ENCODE measurements at places on chromosomes 1 and 21.

DNA sequence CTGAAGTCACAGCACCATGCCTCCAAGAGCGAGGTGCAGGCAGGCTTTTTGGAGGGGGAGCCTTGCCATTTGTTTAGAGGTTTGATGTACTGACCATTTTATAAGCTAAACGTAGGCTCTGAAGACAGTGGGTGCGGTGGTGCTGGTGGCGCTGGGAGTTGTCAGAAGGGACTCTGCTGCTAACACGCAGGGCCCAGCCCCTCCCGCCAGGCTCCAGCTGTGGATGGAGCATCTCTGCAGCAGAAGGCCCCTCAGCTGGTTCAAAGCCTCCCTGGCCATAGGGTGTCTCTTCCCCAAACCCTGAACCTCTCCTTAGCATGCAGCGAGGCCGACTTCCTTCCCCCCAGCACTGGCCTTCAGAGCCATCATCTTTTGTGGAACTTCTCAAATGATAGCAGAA, 105.3 kb downstream of the AJAP1 start:
- DNase-seq = no peak

DNA sequence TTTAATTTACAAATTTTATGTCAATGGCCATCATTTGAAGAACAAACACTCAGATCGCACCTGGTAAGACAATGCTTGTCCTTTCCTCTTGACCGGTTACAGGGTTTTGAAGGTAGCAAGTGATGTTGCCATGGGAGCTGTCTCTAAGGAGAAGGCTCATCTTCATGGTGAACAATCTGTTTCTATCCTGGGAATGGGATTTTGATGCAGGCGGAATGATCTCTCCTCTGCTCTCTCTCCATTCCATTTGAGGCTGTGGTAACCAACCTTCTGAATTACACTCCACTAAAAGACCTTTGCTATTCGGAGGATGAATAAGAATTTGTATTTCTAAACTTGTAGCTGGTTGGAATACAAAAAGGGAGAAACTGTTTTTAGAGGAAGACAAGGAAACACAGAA, 57.9 kb upstream of the SLC5A9 start:
- no peak for DNase-seq

DNA sequence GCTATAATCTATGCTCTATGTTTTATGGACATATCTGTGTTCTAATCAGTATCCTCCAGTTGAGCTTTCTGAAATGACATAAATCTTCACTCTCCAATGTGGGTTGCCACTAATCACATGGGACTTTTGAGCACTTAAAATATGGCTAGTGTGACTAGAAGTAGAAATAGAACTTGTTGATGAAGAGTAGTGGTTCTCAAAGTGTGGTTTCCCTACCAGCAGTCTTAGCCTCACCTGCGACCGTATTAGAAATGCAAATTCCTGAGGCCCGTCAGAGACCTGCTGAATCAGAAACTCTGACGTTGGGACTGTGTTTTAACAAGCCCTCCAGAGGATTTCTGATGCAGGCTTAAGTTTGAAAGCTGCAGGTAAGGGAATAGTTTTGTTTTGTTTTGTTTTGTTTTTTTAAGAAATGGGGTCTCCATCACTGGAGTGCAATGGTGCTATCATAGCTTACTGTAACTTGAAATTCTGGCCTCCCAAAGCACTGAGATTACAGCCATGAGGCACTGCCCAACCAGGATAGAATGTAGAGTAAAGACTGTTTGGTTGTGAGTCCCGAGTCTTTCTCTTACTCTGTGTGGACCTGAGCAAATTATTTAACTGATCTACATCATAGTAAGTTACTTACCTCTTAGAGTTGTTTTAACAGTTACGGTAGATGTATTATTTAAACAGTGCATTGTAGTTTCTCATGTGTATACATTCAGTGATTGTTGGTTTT, 21.7 kb downstream of the GLRX2 start:
- DNase-seq = no peak

DNA sequence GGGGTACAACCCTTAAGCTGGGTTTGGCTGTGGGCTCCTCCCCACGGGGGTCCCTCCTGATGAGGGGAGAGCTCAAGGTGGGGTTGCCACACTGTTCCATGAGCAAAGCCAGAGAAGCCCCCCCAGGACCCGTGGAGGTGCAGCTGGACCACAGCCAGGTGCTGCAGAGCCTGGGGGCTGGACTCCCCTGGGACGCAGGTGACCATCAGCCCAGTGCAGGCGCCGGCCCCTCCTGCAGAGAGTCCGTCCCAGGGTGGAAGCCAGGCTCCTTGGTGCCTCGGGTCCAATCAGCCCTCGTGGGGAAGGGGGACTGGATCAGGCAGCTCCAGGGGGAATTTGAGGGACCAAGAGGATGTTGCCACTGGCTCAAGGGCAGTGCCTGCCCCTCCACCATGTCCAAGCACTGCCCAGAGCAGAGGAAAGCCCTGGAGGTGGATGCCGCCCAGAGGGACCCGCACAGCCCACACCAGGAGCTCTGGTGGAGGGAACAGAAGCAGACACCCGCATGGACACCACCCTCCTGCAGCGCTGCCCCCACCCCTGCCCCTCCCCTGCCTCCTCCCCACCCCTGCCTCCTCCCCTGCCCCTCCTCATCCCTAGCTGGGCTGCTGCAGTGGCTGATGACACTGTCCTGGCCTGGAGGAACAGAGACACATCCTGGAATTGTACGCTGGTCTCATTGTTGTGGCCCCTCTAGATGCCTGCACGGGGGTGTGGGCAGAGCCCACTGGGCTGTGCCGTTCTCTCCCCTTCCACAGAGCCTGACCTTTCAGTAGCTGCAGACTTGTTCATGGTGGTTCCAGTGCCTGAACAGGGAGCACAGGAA, 30.8 kb upstream of the COL18A1 start:
- no peak for DNase-seq

GRCh38 chr1:51952638-51953037, 37.9 kb downstream of the RAB3B start:
- DNase-seq = no peak

DNA sequence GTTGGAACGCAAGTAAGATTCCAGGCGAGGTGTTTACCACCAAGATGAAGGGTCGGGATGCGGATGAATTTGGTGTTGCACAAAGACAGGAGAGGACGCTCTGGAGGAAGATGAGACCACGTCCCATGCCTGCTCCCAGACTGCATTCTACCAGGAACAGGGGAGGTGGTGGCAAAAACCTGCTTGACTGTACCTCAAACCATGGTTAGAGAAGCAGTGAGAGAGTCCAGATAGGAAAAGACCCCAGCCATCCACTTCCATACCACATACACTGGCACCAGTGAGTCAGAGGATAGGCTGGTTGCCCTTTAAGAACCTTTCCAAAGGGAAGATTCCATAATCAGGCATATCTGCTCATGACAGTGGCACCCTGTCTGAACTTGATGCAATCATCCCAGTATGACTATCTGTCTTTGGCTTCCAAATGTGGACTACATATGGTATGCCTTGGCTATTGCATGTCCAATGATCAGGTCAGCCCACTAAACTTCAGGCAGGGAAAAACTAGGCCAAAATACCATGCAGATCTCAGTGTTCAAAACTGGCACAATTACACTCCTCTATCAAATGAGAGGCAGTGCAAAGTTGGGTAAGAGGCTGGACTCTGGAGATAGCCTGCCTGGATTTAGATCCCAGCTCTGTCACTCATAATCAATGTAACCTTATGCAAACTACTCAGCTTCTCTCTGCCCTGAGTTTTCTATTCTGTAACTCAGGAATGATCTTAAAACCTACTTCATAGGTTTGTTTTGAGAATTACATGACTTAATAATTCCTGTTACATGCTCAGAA, 20.6 kb downstream of the NPR1 start:
- DNase-seq = no peak

DNA sequence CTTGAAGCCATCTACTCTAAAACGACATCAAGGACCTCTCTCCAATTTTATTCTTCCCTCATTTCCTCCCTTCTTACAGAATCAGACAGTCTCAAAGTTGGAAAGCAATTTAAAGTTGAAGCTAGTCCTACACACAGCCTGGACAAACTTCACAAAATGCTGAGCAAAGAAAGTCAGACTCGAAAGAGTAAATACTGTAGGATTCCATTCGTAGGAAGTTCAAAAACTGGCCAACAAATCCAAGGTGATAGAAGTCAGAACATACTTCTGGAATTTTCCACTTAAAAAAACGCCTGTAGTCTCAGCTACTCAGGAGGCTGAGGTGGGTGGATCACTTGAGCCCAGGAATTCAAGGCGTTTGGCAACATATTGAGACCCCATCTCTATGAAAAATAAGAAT, 19.6 kb downstream of the SYF2 start:
- no peak for DNase-seq

DNA sequence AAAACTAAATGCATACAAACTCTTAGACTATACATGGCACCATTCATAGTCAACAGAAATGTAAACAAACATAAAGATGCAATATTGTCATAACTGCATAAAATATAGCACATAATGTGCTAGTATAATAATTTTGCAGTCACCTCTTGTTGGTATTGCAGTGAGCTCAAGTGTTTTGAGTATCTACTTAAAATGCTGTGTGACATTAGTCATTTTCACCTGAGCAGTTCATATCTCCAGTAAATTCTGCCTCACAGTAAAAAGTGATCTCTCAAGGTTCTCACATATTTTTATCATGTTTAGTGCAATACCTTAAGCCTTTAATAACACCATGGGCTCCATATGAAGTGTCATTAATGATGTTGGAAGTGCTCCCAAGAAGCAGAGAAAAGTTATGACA, 29.6 kb upstream of the FMO2 start:
- DNase-seq = no peak

DNA sequence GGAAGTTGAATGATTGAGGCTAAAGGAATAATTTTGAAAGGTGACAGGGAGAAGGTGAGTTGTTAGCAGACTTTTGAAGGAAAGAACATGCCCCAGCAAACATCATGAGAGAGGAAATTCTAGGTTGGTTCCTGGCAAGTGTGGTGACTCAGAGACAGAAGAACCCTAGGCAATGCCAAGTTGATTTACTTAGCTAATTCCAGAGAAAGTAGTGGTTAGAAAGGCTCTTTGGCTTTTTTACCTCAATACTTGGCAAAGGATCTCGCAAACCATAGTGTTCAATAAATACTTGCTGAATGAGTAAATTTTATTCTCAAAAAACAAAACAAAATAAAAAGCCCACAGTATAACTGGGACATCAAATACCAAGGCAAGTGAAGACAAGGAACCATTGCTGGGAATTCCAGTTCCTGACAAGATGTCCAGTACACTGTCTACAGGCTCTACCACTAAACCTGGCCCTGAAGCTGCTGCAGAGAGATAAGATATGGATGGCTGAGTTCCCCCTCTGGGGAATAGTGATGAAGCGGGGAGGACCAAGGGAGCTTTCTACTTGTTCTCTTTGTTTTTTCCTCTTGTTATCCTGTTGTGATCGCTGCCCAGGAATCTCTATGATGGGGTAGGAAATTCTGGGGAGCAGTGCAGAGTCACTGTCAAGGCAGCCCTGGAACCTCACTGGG, 48.2 kb downstream of the IL12RB2 start:
- no peak for DNase-seq

Data from Kasumi-1 (cell line).